ENCODE measurements at places on chromosomes 2 and 18.

DNA sequence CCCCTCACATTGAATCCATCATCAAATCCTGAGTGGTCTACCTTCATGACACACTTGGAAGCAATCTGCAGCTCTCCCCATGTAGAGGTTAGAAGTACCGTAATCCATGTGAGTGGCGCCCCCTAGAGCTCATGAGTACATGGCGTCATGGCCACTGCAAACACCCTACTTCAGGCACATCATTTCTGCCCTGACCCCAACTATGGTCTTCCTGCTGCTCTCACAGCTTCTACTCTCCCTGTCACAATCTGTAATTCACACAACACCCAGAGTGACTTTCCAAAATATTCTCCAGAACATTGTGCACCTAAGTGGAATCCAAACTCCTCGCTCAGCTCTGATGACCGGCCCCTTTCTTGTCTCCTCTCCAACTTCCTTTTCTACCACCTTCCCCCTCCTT lies 141.9 kb downstream of the ANKRD44 start:
- DNase-seq = peak; percentile 81

GRCh38 chr18:31197676-31198075 lies 35.0 kb upstream of the DSC1 start:
- DNase-seq = no peak

DNA sequence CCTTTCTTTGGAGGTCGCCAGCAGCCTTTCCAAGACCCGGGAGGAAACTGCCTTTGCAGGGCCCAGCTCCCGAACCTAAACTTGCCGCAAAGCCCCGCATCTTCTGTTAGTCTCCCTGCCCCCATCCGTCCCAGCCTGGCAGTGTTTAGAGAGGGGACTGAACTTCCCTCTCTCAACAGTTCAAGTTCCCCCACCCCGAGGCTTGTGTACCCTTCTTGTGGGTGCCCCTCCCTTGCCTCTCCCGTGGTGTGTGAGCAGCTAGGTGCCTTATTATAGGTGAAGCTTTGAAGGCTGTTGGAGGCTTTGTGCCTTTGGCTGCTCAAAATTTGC lies 1.4 kb downstream of the LBH start:
- no peak for DNase-seq

DNA sequence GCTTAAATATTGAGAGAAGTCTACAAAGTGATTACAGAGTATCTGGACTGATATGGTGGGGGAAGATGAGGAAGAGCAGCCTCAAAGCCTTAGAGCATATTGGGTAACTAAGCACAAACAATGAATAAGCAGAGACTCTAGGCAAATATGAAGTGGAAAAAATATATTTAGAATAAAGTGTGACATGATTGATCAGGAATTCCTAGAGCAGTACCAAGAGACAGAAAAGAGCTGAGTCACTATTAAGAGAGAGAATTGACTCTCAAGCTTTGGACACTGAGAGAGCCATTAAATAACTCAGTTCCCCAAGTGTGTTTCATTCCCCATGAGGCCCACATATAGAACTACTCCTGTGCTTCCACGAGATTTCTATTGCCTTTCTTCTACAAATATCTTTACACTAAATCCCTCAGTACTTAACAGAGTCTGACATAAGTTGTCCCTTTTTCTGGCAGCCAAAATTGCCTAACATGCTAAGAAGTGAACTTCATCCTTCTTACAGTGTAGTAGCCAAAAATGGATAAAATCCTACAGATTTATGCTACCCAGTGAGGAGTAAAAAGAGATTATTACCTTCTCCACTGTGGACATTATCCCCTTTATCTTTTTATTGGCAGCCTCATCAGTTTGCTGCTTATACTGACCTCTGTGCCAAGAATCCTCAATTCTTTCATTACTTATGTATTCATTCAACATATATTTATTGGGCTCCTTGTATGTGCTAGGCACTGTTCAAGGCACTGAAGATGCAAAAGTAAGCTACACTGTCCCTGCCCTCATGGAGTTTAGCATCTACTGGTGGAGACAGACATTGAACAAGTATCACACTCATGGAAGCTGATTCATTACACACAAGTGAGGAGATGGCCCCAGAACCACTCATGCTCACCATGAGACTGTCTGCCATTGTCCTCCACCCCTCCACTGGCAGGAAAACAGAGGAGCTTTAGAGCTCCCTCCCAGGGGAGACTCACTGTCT lies 45.4 kb downstream of the SLC40A1 start:
- DNase-seq = no peak

GRCh38 chr2:213703406-213704098 lies 419.3 kb downstream of the SPAG16 start:
- no peak for DNase-seq

DNA sequence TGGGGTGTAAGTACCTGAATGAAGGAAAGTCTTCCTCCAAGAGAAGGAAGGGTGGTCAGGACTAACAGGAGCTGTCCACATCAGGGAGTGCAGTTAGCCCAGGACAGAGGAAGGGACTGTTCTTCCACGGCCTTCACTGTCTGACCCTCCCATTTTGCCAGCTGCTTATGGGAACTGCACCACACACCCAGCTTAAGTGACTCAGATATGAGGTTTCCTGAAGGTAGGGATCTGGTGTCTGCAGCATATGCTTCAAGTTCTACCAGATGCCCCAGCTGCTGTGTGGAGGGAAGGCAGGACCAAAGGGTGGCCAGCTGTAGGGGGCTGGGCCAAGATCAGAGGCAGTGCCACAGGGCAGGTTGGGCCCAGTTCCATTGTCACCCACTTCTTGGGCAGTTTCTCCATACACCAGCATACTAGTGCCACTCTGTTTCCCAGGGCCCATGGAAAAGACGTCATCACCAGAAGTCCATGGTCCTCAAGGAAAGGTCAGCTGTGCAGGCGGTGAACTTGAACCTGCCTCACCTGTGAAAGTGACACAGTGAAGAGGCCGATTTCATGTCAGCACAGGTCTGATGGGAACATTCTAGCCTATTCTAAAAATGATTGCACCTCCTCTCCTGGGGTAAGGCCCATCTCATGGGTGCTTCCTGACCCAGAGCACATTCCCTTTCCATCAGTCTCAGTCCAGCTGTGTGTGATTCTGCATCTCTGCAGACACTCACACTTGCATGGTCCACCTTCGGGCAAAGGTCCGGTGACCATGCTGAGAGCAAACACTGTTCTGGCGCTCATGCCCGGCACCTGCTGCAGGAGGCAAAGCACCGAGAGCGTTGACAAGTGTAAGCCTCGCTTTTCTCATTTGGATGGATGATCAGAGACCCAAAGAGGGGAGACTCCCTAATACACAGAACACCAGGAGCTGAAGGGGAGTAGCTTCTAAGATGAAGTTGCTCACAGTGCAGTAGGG lies 68.0 kb downstream of the ACAA2 start:
- no peak for DNase-seq

DNA sequence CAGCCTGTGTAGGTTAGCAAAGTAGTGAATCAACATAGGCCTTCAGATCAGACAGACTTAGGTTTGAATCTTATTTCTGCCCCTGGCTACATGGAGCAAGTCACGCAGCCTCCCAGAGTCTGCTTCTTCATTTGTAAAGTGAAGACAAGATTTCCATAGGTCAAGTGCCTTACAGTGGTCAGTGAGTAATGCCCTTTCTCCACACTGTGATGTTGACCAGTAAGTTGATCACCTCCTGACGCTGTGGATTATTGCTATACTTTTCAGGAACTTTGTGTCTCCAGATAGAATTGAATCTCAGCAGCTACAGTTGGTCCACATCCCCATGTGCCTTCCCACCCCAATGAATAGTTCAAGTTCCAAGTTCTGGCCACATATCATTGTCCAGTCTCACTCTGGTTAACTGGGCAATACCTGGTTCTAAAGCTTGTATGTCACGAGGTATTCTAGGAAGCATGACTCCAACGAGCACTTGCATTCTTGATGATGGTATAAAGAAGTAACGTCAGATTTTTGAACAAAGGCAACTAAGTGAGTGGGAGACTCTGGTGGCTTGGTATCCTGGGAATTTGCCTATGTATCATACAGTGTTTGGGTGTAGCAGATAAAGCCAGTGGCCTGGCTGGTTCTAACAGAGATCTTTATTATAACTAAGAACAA lies 2.1 kb upstream of the CLIP4 start:
- peak; percentile 87 for DNase-seq

GRCh38 chr2:219969508-219969907 lies 342.1 kb downstream of the SLC4A3 start:
- DNase-seq = no peak

GRCh38 chr18:41714872-41715271 lies 240.2 kb upstream of the PIK3C3 start:
- no peak for DNase-seq
